ENCODE measurements at places on chromosomes 5 and 9.

GRCh38 chr5:101637599-101637998 is 658.5 kb downstream of the SLCO4C1 start:
- no peak for DNase-seq

DNA sequence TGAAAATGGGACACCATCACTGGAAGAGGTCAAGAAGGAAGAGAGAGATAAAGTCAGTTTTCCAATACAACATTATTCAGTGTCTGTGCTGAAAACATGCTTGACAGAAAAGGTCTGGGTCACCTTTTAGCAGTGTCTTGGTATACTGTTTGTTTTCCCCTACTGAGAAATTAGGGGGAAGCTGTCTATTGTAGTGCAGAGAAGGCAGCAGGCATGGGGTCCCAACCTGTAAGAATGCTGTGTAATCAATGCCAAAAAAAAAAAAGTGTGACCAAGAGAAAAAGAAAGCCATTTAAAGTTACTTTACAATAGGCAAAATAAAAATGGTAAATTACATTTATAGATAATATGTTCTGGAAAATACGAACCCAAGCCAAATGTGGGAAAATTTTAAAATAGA is 139.3 kb downstream of the RAB3C start:
- no peak for DNase-seq

GRCh38 chr5:180860273-180860886 is 696 bp downstream of the ZFP62 start:
- peak; percentile 35 for DNase-seq

GRCh38 chr9:107051392-107051791 is 188.4 kb downstream of the ZNF462 start:
- no peak for DNase-seq

GRCh38 chr9:71604197-71605063 is 163.9 kb downstream of the CEMIP2 start:
- DNase-seq: peak; percentile 50

GRCh38 chr5:43973318-43973717 is 370.3 kb downstream of the NNT start:
- DNase-seq: no peak

Measured in stimulated activated CD8-positive, alpha-beta memory T cell treated with anti-CD3 and anti-CD28 coated beads, Interleukin-2, amount 100 ng/mL, for 1 hour (primary cell).